ENCODE measurements at places on chromosomes 4 and X.

- DNase-seq = peak; percentile 24
These were observed 118.4 kb downstream of the DTHD1 start for GRCh38 chr4:36399762-36400353.

DNA sequence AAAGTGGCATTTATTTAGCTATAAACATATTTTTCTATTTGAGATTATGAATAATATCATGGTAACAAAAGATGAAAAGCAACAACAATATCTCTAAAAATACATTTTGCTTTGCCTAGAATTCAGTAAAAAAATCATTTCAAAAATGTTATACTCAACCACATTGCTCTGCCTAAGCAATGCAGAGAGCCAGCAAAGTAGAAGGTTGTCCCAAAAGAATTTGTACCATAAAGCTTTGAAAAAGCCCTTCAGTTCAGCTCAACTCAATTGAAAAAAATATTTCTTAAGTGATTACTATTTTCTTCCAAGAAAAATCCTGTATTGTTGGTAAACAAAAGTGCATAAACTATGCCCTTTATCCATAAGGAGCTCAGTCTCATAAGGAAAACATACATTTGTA lies 301.2 kb upstream of the ARSJ start:
- no peak for DNase-seq

GRCh38 chrX:88908056-88908455 lies 161.0 kb downstream of the CPXCR1 start:
- no peak for DNase-seq

DNA sequence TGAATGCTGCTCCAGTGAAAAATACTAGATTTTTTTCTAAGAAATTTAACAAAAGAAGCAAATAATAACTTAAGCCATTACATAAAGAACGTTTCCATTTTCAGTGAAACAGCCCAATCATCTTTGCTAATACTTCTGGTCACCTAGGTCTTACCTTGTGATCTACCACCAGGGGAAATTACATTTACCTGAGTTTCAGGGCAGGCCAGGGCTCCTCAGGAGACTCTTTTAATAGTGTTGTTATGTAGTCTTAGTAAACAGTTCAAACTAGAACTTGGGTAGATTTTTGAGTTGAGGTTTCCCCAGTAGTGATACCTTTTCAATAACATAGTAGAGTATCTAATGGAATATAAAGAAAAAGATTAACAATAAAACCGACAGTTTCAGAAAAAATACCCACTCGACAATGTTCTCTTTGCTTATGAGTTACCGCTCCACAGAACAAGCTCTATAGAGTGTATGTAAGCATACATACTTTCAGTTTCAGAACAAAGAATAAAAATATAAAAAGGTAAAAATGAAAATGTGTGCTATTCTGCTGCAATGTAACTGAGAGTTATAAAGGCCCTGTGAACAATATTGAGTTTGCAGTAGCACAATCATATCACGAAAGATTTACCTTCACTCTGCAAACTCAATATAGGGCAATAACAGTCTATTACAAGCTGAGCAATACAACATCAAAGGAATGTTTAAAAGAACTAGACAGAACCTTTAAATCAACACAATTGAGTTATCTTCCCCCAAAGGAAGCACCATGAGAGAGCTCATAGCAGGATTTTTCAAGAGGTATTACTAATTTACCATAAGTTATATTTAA lies 165.8 kb downstream of the ATOH1 start:
- no peak for DNase-seq

DNA sequence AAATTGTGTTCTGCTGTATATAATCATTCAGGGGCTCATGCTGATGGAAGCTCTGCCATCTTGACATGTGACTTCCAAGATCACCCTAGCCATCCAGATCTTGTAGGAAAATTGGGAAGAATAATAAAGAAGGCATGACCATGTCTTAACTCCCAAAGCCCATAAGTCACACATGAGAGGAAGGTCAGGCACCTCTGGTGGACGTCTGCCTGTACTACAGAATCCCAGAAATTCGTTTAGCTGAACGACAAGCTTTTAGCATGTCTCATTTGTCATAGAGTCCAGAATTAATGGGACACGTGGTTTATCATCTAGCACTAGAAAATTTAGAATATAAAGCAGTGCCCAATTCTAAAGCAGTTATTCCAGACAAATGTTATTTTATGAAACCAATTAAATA lies 212.7 kb downstream of the CENPC start:
- no peak for DNase-seq

GRCh38 chr4:11426731-11427120 lies 2.0 kb downstream of the HS3ST1 start:
- DNase-seq = no peak

DNA sequence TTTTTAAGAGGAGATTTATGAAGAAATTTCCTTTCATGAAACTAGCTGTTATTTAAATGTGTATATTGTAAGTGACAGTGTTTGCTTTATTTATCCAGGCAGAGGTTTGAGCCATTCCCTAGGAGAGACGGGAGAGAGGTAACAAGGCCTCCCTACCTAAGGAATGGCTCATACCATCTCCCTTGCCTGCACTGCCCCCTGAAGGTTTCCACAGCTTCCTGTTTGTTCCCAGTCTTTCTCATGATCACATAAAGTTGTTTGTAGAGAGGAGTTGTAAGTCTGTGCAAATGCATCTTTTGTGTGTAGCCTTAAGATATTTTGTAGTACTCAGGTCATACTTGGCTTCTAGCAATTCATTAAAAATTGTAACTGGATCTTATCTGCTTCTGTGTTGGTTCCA lies 1504.5 kb upstream of the PCDH10 start:
- no peak for DNase-seq

DNA sequence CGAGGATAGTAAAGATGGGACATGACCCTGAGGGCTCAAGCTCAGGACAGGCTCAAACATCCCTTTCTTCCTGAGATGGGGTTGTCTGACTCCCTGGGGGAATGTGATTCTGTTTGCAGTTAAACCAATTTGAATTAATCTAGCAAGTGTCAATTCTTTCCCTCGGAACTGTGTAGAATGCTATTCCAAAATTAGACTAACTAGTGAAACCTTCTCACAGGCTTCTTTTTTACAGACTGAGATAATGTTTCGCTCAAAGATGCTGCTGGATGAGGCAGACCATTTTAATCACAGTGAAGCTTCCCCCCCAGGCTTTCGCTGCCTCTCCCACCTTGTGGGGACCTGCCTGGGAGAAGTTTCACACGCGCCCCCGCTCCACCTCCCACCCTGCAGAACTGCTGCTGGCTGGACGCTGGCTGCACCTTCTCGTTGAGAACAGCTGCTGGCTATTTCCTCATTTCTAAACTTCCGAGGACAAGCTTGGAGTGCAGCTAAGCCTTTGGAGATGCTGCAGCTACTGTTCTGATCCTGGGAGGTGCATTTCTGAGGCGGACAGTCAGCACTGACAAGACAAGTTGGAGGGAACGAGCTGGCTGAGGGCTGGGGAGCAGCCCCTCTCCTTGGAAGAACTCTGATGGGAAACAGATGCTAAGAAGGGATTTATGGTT lies 297.8 kb downstream of the RAPGEF2 start:
- DNase-seq = no peak
